BJ (cell line): ENCODE measurements at places on chromosomes 1 and 21.

DNA sequence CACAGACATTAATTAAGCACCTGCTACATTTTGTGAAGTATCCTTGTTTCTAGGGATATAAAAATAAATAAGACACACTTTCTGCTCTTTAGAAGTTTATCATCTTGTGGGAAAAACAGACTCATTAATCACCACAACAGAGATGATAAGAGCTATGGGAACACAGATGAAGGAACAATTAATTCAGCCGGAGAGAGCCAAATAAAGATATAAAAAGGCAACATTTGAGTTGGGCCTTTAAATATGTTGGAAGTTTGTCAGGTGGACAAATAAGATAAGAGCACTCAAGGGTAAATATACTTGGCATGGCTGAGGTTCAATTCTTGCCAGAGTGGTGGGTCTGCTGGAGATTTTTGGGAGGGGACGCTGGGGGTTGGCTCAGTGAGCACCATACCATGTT lies 34.2 kb upstream of the VTCN1 start:
- no peak for DNase-seq

DNA sequence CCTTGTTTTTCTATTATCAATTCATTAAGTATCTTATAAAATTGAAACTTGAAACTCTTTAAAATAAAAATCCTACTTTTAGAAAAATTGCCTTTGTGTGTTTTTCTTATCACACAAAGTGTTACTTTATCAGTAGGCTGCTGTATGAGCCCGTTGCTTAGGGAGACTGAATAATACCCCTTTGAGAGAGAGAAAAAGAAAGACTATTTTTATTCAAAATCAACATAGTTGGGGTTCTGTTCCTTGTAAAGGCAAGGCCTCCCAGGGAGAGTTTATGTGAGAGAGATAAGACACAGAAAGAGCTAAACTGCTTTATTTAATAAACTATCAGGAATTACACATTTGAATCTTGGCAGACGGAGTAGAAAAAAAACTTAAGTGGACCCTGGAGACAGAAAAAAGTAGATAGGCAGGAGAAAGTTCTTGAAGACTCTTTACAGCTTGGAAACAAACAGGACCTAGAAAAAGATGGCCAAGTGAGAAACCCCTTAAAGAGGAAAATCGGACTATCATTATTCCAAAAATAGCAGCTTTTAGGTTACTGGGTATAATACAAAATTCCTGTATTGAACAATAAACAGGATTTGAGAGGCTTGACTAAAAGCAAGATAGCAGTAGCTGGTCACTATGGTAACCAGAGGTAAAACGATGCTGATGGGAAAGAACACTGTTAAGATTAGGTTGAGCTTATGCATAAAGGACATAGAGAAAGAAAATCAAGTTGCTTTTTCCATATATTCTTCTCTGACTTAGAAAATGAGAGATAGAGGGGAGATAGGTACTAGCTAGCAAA lies 170.9 kb downstream of the LRRC7 start:
- no peak for DNase-seq

DNA sequence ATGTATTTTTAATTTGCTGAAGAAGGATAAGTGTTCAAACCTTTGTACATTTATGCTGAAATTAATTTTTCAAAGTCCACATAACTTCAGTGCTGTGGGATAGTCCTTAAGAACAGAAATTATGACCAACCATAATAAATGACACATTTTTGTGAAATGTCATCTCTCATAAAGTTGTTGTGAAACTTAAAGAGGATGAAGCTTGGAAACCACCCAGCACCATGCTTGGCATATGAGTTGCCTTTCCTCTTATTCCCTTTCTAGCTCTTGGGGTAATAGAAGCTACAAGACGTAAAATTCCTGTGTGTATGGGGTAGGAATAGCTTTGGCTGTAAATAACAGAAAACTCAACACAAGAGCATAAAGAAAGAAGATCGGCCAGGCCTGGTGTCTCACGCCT lies 18.9 kb upstream of the USP24 start:
- DNase-seq: no peak

GRCh38 chr21:45765375-45765774 lies 121.8 kb downstream of the PCBP3 start:
- no peak for DNase-seq
